ENCODE measurements at places on chromosomes 6 and 20. TPM values are rescaled to one million over a fixed set of nuclear protein-coding genes. Genes with fewer than 3 reads are reported as not detected.

DNA sequence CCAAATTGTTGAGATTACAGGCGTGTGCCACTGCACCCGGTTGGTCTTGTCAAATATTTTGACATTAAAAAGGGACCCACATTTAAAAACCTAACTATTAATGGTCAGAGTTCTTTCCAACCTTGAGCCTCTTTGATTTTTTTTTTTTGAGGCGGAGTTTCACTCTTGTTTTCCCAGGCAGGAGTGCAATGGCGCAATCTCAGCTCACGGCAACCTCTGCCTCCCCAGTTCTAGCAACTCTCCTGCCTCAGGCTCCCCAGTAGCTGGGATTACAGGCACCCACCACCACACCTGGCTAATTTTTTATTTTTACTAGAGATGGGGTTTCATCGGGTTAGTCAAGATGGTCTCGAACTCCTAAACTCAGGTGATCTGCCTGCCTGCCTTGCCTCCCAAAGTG, 31.3 kb downstream of the CTNNBL1 start:
- no peak for DNase-seq

DNA sequence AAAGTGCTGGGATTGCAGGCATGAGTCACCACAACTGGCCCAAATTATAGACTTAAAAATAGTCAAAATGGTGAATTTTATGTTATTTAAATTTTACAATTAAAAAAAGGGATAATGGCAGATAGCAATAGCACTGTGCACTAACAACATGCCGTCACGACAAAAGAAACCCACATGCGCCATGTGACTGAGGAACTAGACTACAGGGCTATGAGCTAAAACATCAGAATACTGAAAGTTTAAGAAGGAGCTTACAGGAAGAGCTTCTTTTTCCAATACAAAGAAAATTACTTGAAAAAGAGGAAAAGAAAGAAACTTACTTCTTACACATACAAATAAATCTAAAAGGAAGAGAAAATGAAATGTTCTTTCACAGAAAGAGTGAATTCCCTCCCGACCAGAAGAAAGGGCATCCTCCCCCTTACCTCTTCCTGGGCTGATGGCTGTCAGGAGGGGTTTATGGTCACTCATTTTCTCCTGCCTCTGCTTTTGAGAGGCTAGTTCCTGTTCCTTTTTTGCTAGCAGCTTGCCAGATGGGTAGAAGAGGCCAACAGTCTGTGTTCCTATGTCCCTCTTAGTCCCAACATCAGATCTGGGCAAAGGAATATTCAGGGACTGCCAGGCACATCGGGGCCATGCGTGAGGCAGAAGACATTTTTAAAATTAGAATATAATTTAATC, 54.5 kb downstream of the DZANK1 start:
- no peak for DNase-seq

The TPD52L1 gene
- 318 TPM for total RNA-seq

DNA sequence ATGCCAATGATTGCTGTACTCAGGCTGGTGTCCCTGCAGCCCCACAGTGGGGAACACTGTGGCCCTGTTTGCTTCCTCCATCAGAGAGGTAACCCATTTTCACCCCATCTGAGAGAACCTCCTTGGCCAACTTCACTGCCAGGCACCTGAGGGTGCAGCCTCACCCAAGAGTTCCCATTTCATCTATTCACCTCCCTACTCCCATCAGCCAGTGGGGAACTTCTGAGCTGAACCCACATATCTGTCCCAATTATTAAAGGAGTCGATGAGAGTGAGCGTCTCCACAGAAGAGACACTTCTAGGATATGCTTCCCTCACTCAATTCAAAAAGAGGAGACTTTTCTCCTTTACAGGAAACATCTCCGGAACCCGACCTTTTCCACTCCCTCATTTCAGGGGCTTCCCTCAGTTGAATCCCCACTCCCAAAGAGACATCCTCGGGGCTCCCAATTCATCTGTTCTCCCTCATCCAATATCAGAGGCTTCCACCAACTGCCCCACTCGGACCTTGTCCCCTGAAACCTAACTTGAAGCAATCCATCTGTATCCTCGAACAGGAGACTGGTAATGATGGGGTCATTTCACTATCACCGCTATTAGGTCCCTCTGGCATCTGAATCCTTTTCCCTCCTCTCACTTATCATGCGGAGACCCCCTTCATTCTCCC, 988 bp downstream of the UBE2V1 start:
- no peak for DNase-seq

The HLA-G gene
- total RNA-seq, result 13.2 TPM

DNA sequence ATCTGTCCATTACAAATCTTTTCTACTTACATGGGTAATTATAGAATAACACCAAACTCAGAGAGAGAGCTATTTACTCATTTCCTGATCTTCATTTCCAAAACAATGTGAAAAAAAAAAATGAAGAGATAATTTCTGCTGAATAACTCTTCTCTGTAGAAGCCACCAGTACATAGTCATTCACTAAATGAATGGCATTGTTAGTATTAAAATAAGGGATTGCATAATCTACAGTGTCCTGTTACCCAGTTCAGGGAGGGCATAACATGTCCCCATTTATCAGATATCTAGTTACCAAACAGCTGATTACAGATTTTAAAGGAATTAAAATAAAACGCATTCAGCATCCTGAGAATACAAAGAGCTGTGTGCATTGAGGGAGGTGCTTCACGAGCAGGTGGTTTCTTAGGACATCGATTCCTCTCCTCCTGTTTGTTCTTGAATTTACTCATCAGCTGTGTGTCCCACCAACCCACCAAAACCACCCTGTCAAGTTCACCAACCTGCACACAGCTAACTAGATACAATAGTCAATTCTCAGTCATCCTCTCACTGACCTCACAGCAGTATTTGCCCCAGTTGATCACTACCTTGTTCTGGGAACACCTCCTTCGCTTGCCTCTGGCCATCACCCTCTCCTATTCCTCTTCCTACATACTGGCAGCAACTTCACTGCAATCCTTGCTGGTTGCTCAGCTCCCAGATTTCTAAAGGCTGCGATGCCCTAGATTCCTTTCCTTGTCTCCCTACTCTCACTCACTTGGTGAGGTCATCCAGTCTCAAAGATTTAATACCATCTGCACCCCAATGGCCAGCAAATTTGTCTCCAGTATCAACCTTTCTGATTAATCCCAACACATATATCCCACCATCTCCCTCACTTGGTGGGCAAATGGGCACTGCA, 18.7 kb downstream of the CNKSR3 start:
- DNase-seq, result no peak

DNA sequence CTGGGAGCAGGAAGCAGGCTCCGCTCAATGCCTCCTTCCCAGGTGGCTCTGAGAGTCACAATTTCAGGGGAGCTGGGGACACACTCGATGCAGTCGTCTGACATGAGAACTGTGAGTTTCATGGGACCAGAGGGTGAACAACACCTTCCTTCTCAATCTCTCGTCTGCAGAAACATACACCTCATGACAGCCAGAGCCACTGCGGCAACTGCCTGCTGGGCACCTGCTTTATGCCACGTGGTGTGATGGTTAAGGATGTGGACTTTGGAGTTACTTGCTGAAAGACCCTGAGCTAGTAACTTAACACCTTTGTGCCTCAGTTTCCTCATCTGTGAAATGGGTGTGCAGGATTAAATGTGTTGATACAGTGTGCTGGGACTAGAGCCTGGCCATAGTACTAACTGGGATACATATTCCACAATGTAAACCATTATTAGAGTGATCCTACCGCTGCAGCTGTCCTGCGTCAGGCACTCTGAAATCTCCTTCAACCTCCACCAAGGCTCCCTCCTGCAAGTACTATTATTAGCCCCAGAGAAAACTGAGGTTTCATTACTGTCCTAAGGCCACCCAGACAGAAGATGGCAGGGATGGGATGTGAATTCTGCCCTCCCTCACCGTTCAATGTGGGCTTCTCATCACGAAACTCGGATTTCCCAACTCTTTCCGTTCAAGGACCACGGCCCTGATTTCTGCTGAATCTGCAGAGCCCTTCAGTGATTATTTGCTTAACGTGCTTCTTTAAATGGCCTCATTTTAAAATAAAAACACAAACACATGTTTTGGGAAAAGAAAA, 24.4 kb downstream of the SULF2 start:
- DNase-seq, result no peak

- no peak for DNase-seq
Observed at GRCh38 chr6:47715782-47716181, 17.4 kb downstream of the ADGRF4 start.

The TTLL9 gene
- total RNA-seq, result under 0.01 TPM

DNA sequence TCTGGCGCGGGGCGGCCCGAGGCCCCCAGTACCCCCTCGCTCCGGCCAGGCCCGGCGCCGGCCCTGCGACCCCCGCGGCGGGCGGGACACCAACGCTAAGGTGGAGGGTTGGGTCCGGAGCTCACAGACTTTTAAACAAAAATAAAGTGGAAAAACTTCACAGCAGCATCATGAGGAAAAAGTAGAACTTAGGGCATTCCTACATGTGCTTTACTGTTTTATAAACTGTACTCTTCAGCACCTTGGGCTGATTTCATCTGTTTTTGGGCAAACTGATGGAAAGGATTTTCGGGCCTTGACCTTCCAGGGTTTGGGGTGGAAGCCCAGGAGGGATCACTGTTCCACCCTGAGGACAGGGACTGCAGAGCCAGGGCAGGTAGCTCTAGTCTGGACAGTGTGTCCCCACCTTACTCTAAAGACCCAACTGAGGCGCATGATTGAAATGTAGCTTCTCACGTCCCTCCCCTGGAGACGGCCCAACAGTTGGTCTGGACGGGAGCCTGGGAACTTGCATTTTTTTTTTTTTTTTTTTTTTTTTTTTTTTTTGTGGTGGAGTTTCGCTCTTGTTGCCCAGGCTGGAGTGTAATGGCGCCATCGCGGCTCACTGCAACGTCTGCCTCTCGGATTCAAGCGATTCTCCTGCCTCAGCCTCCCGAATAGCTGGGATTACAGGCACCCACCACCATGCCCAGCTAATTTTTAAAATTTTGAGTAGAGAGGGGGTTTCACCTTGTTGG, 740 bp downstream of the NELFCD start:
- peak; percentile 7 for DNase-seq

DNA sequence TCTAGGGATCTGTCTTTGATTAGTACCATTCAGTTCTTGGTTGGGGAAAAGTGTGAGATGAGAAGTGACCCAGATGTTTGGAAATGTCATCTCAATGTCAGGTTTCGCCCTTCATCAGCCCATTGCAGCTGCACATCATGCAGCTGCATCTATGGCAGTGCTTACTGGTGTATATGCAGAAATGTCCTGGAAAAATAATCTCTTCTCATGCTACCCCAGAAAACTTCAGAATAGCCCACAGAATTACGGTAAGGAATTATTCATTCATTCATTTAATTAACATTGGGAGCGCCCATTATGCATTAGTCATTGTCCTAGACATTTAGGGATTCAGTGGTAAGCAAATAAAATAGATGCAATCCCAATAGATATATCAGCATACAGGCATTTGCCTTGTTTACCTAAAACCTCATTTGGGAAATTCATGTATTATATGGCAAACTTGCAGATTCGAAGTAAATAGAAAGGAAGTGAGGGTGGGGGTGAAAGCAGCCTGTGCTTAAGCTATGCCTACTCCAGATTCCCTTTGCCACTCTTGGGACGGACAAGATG, 89.2 kb downstream of the PDE7B start:
- no peak for DNase-seq

DNA sequence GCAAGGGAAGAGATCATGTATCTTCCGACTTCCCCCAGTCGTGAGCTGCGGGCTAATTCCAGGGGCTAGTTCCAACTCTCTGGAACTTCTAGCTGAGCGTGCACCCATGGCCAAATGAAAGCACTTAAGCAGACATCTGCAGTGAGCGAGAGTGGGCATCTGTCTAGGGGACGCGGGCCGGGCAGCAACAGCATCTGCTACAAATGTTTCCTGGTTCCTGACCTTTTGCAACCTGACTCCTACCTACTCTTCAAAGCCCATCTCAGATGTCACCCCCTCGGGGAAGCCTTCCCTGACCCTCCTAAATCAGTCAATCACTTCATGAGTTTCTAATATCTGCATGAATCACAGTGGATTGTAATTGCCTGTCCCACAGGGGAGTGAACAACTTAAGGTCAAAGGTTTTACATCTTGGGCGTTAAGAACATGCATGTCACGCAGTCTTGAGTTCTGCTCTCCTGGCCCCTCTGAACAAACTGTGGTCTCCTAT, 141.9 kb downstream of the CEBPB start:
- DNase-seq, result no peak

The SLC32A1 gene
- not detected for total RNA-seq

The MYL9 gene
- 0.53 TPM for total RNA-seq

DNA sequence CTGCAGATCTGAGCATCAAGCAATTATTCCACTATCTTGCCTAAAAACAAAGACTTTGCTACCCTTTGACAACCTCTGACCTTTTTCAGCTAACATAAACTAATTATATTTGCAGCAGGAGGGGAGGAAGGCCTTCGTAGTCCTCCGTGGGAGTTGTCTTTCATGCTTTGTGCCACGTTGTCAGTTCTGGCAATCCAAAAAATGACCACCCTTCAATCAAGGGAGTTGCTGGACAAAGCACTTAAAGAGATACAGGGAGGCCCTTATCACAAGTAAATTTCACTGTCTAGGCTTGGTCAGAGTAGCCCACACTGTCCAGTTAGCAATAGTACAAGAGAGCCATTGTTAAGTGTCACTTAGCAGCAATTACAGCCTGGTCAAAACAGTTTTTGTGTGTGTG, 578.9 kb downstream of the HAO1 start:
- DNase-seq, result no peak

- peak; percentile 57 for DNase-seq
Observed at GRCh38 chr6:79869600-79870084, 77.7 kb downstream of the ELOVL4 start.

DNA sequence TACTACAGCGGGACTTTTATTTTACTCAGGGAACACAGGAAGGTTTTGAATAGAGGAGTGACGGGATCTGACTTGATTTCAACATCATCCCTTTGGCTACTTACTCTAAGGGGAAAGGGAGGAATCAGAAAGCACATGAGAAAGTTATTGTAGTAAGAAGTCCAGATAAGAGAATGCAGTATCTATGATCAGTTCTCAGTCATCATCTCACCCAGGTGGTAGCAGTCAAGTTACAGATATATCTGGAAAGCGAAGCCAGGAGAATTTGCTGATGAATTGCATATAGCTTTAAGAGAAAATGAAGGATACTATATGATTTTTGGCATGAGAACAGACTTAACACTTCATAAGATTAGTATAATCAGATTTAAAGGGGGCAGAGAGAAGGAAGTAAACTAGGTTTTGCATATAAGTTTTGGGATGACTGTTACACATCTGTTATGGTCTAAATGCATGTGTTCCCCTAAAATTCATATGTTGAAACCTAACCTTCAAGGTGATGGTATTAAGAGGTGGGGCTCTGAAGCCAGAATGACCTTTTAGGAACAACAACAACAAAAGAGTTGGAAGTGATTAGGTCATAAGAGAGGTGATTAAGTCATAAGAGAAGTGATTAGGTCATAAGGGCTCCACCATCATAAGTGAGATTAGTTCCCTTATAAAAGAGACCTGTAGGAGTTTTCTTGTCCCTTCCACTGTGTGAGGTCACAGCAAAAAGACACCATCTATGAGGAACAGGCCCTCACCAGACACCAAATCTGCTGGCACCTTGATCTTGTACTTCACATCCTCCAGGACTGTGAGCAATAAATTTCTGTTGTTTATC, 6.7 kb downstream of the RAD21L1 start:
- DNase-seq, result no peak

The PKIB gene
- 2.8 TPM for total RNA-seq

DNA sequence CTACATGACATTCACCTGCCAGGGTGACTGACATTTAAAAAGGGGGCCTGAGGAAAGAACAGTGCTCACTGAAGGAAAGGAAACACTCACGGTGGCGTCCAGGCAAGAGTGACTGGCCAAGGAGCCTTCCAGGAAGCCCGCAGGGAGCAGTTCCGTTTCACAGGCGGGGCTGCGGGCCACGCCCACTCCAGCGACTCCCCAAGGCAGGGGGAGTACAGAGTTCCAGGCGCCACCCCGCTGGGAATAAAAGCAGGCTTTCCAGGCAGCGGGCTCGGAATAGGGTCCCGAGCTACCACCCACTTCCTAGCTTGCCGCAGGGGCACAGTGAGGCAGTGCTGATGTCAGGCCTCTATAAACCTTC, 34.2 kb downstream of the PKIG start:
- DNase-seq, result no peak

Measured in bronchial epithelial cell (primary cell).